ENCODE measurements at places on chromosomes 3 and 15.

GRCh38 chr3:39180546-39181346 is 11.6 kb downstream of the XIRP1 start:
- peak; percentile 80 for DNase-seq

DNA sequence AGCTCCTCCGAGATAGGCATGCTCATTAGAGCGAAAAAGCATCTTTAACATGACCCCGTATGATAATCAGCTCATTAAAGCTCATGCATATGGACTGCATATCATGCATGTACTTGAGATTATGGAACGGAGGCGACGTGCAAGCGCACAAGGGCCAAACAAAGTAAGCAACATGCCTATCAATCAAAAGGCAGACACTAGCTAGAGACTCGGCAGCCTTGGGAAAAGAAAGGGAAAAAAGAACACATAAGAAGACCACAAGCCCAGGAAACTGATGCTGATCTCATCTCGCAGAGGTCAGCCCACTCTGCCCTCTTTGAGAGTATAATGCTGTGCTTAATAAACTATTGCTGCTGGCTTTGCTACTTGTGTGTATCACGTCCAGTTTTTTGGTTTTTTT is 2.6 kb upstream of the ACOX2 start:
- no peak for DNase-seq

- DNase-seq, result no peak
Observed at GRCh38 chr3:17967953-17968607, 225.6 kb upstream of the TBC1D5 start.

GRCh38 chr3:143443851-143444331 is 324.3 kb downstream of the CHST2 start:
- DNase-seq, result no peak

DNA sequence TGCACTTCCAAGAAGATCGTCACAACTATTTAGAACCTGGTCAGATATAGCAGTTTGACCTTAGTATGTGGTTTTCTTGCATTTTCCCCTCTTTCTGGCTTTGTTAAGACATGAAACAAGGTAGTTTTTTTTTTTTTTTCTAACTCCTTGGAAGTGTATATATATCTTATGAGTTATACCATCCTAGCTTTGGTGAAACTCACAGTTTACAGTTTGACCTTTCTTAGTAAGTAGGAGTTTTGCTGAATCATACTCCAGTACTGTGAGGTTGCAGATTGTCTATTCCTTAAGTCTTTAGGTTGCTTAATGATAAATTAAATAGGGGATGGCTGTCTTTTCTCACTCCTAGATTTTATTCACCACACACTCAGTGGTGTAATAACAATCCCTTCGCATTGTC is 325.0 kb downstream of the RBMS3 start:
- no peak for DNase-seq

DNA sequence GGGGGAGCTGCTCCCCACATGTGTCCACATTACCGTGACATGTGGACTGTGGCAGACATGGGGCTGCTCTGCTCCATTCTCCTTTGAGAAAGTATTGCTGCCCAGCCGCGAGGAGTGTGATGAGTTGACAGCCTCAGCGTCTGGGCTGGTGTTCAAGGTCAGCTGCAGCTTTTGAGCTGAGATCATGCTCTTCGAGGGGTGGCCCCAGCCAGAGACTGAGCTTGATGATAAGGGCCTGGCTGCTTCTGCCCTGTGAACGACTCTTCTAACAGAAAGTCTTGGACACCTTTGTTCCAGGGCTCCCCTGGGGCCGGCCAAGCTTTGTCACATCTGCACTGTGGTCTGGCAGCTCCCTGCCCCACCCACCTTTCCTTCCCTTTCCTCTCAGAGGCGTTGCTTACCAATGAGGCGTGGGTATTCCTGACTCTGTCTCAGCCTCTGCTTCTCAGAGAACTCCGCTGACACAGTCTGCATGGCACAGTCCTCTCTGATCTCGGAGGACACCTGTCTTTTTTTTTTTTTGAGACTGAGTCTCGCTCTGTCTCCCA is 86.6 kb downstream of the CHRD start:
- DNase-seq, result no peak

DNA sequence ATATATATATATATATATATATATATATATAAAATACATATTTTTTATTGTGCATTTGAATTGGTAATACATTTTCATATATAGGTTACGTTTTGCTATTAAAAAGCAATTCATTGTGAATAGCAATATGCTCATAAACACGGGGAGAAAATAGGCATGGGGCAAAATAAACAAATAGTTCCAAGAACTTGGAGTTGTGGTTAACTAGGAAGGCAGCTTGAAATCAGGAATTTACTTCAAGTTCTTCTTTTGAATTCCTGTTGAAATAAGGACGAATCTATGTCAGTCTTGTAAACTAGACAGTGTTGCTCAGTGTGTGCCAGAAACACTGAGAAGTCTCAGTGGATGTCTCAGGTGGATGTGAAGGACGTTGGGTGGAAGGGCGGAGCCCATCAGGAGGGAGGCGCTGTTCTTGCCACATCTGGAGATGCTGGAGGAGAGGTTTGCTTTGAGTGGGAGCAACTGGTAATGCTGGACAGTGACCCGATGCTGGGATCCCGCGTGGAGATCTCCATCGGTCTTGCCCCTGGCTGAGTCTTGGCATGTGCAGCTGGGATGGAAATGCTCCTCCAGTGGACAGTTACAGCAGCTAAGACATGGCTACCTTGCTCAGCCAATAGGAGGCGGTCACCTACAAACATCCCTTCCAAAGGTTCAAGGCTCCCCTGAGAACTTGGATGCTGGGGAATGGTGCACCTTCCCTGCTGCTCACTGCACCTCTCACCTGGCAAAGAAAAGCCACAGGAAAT is 2.5 kb downstream of the IL16 start:
- no peak for DNase-seq

DNA sequence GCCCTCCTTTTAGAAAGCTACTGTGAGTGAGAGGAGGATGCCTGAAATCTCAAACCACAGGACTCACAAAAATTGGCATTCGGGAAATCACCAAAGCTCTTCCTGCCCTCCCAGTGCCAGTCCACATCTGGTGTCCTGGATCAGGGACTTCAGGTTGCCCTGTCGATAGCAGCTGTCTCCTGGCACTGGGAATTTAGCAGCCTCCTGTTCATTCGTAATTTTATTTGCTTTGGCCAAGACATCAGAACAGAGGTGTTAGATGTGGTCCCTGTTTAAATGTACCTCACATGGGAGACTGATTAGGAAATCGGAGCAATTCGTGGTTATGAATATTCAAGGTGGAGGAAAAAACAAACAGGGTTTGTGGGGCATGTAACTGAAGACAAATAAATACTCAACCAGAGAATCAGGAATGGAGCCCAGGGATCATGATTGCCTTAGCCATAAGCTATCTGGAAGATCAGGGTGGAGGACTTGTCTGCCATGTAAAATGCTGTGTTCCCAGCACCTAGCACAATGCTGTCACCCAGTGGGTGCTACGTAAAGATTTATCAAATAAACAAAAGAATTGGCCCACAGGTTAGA is 265.2 kb upstream of the PROK2 start:
- no peak for DNase-seq

- no peak for DNase-seq
Observed at GRCh38 chr3:157317895-157318294, 118.8 kb upstream of the PTX3 start.

- no peak for DNase-seq
Observed at GRCh38 chr3:179672918-179673317, 20.1 kb downstream of the USP13 start.

DNA sequence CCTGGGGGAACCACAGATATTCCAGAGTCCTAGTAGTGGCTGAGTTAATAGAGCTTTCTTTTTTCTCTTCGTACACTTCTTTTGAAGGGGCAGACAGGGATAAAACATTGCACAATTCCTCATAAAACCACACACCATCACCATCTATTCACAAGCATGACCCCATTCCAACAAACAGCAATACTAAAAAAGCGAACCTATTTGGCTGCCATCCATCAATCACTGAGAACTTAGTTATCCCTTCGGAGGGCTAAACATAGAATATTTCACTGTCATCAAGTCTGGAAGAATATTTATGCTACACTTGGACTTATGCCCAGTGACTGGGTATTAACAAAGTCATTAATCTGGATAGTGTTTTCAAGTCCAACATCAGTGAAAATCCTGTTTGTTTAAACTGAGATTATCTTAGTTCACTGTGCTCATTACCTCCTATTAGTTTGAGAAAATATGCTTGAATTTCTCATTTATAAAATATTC is 80.3 kb upstream of the PRTG start:
- no peak for DNase-seq

DNA sequence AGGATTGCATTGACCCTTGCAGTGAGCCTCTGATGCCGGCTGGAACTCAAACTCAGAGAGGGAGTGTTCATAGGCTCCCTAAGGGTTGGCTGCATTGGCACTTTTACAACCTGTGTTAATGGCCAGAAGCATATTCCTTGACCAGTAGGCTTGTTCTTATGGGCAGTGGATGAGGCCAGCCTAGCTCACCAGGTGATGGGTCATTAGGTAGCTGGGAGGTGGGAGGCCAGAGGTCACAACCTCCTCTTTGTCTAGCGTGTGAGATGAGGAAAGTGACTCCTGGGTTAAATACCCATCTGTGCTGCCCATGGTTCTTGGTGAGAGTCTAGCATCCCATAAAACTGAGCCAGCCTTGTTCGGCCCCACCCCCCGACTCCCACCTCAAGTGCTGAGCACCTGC is 275.7 kb upstream of the CTNNB1 start:
- no peak for DNase-seq

DNA sequence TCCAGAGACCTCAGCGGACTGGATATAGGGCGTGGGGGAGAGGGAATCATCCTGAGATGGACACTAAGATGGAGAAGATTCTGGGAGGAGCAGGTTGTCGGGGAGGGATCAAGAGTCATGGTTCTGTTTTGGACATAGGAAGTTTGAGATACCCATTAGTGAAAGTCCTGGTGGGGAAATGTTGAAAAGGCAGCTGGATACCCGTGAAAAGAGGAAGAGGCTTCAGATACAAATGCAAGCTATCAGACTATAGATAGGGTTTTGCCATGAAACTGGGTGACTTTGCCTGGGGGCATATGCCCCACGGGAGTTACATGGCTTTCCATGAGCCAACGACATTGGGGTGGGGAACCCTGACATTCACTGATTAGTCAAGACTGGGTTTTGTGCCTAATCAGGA is 1.1 kb upstream of the GPR62 start:
- no peak for DNase-seq

All from activated T-helper 1 cell treated with anti-CD3 and anti-CD28 coated beads, Interleukin-2, amount 50 U/mL, for 16 hours (primary cell).